ENCODE measurements at places on chromosomes 12 and 14.
A peak's percentile ranks its signal among the peaks of the same experiment; 100 is the strongest.

DNA sequence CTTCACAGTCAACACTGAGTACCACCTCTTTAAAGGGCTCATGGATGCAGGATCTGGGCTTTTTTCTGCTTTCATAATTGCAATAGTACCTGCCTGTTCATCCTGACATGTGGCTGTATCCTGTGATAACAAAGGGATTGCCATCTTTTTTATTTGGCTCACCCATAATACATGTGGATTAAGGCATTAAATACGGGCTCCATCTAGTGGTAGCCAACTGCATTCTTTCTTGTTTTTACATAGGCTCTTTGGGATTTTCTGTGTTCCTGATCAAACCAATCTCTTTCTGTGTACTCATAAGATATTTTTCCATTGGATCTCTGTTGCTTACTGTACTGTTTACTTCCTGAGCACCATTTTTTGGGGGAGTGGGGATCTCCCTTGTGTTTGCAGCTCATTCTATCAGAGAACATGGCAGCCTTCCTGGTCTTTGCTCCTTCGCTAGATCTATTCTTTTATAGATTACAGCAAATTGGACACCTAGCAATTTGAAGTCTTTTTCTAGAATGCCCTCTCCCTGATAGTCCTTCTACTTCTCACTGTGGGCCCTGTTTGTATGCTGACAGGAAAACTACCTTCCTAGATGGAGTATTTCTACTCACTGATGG lies 723.4 kb upstream of the MDGA2 start:
- DNase-seq: peak; percentile 11

GRCh38 chr12:52524898-52525591 lies 4.9 kb upstream of the KRT5 start:
- DNase-seq: no peak

DNA sequence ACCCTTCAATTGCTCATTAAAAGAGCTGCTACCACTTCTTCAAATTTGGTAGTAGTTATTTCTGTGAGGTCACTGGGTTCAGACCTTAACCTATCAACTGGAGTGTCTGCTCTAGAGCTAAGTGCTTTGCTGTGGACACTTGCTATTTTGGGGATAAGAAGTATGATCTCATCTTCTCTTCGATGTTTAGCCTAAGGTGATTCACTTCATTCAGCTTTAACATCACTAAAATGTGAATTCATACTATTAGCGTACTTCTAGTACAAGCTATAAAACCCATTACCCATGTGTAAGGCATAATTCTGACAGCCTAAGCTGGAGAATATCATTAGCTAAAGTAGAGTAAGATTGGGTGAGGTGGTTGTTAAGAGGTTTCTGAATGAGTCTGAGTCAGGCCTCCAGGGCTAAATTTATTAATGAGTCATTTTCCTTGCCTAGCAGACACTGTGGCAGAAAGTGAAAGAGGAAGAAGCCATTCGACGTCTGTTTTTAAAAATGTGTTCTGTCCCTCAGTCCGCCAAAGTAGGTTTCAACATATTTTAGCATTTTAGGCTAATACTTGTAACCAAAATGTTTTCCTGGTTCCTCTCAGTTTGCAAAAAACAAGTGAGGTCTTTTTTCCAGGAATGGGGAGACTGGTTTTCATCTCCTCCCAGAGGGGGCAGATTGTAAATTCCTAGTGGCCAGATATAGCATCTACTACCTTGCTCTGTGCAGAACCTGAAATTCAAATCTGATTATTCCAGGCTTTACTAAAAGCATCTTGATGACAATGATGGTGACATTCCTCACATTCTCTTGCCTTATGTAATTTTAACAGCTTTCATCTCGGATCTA lies 103.6 kb downstream of the SSPN start:
- peak; percentile 72 for DNase-seq

GRCh38 chr12:85955127-85955526 lies 81.0 kb downstream of the NTS start:
- no peak for DNase-seq

DNA sequence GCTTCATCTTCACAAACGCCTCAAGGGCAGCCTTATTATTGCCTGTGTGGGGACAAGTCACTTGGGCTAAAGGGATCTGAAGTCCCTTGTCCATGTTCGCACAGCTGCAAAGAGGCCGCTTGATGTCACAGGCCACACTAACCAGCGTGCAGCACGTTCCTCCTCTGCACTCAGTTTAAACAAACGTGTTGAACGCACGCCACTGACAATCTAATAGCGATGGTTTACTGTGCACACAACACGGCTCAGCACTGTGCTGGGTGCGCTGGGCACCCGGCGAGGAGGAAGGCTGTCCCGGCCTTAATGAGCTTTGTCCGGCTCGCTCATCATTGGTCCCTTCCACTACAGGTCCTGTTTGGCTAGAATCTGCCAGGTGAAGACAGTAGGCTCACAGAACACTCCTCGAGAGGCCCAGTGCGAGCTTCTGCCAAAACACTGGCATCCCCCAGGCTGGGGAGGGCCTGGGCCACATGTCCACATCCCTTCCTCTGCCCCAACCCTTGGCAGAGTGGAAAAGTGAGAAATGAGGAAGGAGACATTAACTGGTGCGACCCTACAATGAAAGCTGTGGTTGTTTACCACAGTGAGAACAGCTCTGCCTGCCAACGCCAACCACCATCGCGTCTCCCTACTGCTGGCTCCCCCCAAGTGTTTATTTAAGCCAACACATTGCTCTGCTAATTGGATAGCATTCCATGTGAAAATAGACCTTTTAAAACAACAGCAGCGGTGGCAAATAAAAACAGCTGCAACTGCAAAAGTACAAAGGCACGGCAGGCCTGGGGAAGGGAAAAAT lies 113.2 kb downstream of the RBM19 start:
- DNase-seq: no peak

DNA sequence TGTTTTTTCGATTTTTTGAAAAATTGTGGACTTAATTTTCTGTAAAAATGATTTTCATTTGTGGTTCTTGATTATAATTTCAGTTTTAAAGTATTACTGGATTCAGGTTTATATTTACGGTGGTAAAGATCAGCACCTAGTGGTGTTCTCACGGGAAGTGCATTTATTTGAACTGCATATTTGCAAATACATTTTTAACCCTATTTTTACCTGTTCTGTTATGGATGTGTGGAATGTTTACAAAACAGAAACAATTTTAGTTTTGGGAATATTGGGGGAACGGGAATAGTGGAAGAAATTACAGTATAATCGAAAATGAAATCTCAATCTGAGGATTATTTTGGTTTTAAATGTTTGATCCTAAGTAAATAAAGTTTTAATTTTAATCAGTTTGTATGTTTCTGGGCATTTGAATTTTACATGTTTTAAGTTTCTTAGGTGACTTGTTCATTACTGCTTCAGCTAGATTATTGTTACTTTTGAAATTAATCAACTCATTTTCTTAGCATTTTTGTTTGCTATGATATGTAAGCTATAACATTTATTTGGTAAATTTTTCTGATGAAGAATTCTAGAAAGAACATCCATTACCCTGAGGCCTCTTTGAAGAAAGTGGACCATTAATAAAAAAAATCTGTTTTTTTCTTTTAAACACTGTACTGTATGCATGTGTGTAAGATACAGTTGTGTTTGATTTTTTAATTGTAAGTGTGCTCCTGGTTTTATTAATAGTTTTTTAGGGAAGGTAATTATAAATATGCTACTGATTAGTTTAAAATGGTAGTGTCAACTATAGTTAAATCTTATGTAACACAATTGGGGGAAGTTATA lies 942 bp downstream of the ATF7IP start:
- DNase-seq: peak; percentile 32

GRCh38 chr12:116161588-116161987 lies 115.9 kb downstream of the MED13L start:
- no peak for DNase-seq

DNA sequence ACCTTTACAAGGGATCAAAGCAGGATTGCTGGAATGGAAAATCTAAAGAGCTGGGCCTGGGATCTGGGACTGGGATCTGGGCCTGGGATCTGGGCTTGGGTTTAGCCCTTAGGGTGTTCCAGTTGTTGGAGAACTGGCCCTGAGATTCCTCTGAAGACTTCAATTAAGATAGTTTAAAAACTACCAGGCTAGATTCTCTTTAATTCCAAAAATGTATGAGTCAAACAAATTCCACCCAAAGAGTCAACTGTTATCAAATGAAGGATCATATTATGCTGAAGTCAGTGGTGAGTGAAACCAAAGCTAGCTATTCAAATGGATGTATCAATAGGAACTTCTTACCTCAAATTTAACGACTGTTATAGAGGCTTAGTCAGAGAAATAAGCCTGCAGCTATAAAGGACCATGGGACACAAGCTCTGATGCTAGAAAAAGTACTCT lies 40.5 kb downstream of the LIMA1 start:
- peak; percentile 68 for DNase-seq

- DNase-seq: no peak
Observed at GRCh38 chr14:103581954-103582703, 19.4 kb downstream of the COA8 start.

DNA sequence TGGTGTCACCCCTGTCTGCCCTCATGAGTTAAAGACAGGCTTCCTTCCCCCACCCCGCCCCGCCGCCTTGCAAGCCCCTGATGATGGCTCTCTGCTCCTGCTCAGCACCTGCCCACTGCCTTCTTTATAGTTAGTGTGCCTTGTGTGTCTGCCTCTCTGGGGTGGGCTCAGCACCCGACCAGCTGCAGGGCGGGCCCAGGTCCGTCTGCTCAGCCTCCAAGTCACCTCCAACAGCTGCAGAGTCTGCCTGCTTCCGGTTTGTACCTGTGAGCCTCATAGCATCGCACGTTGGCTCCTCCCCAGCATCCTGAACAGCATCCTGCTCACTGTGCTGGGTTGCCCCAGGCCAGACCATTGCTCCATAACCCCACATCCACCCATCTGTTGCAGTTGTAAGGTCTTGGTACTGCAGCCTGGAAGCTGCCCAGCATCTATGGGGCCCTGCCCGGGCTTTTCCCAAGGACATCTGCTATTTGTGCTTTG lies 3.5 kb downstream of the TGFB3 start:
- no peak for DNase-seq

DNA sequence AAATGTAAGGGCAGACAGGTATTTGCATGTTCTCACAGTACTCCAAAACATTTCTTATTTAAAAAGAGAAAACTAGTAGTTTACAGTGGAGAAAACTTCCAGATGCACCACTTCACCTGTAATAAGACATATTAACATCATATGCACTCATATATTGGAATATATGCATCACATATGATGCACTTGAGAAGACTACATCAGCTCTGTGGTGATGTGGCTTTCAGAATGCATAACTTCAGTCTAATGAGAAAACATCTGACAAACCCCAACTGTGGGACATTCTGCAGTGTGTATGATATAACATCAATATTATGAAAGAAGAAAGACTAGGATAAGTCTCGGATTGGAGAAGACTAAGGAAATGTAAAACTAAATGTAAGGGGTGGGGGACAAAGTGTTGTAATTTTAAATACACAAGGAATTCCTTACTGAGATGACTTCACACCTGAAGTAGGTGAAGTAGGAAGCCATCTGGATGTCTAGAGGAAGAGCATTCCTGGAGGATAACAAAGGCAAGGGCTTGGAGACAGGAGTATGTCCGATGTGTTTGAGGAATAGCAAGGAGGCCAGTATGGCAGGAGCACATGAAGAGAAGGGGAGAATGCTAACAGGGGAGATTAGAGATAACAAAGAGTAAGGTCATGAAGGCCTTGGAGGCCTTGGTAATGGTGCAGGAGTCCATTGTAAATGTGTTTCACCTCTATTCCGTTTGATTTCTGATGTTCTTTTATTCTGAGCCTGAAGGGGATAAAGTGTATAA lies 49.0 kb downstream of the CNOT2 start:
- no peak for DNase-seq

DNA sequence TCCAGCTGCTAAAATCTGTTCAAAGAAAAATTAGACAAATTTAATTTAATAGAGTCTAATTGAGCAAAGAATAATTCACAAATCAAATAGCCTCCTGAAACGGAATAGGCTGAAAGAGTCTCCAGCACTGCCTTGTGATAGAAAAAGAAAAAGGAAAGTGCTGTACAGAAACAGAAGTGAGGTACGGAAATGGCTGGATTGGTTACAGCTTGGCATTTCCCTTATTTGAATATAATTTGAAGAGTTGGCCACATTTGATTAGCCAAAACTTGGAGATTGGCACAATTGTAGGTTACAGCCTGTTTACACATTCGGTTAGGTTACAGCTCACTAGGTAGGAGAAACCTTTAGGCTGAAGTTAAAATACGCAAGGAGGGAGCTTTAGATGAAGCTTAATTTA lies 24.8 kb upstream of the PCED1B start:
- DNase-seq: no peak

- DNase-seq: no peak
Observed at GRCh38 chr12:59847127-59847526, 251.3 kb downstream of the SLC16A7 start.

DNA sequence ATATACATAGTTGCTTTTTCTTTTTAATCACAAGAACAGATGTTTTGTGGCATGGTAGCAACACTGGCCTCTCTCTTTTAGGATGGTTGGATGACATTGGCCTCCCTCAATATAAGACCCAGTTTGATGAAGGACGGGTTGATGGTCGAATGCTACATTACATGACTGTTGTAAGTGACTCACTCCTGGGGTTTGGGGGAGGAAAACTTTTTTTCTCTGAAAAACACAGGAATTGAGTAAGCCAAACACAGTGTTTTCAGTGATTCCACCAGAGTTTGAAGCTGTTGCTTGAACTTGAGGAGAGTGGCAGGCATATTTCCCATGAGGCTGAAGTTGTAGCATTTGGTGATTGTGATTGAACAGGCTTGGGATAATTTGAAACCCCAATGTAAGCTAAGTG lies 13.7 kb upstream of the REP15 start:
- no peak for DNase-seq

GRCh38 chr14:58171090-58171489 lies 19.1 kb upstream of the ARMH4 start:
- DNase-seq: peak; percentile 68

DNA sequence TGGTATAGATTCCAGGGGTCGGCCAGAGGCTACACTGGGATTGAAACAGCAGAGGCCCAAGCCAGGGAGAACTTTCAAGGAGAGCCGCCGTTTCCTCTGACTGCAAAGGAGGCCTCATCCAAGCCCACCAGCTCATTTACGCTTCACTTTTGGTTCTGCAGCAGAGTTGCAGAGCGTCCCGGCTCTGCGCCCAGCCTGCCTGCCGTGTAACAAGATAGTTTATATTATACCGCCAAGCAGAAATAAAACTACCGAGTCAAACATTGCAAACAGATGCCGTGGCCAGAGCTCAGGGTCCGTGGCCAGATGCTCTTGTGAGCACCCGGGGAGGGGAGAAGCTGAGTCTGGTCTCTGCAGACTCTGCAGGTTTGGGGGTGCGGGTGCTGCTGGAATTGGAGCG lies 60.7 kb upstream of the TBX3 start:
- DNase-seq: no peak

Data from RCC 7860 (cell line).